ENCODE measurements at places on chromosomes 2 and 18. TPM values are rescaled to one million over a fixed set of nuclear protein-coding genes. Genes with fewer than 3 reads are reported as not detected.
A peak's percentile ranks its signal among the peaks of the same experiment; 100 is the strongest.

- no peak for DNase-seq
Observed at GRCh38 chr2:2083113-2083758, 247.8 kb downstream of the MYT1L start.

- DNase-seq: no peak
Observed at GRCh38 chr2:71748227-71748626, 294.9 kb downstream of the DYSF start.

DNA sequence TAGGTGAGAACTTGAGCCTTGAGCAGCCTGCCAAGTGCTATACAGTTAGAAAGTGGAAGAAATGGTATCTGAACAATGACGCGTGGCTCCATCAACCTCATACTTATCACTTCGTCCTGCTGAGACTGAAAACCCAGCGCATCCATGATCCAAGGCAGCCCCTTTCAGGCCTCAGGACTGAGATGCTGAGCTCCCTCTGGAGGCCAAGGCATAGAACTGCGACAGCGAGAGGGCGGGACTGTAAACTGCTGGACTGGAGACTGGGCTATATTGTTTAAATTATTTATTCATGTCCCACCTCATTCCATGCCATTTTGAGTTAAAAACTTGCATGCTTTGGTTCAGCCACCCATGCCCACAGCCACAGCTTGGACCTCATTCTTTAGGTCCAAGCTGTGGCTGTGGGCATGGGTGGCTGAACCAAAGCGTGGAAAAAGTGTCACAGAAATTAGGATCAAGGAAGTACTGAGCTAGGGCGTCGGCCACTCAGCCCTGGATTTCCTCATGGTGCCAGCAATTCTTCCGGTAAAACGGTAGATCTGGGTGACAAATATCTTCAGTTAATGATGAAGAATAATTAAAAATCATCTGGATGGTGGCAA, 195.5 kb downstream of the L3MBTL4 start:
- DNase-seq: peak; percentile 38

GRCh38 chr2:96103187-96103601, 13.2 kb downstream of the ADRA2B start:
- no peak for DNase-seq

GRCh38 chr2:219352448-219353023, 20.0 kb upstream of the RESP18 start:
- peak; percentile 35 for DNase-seq

GRCh38 chr2:215460682-215461382, 25.0 kb upstream of the FN1 start:
- no peak for DNase-seq

- DNase-seq: no peak
Observed at GRCh38 chr2:193141-193671, 70.6 kb downstream of the SH3YL1 start.

DNA sequence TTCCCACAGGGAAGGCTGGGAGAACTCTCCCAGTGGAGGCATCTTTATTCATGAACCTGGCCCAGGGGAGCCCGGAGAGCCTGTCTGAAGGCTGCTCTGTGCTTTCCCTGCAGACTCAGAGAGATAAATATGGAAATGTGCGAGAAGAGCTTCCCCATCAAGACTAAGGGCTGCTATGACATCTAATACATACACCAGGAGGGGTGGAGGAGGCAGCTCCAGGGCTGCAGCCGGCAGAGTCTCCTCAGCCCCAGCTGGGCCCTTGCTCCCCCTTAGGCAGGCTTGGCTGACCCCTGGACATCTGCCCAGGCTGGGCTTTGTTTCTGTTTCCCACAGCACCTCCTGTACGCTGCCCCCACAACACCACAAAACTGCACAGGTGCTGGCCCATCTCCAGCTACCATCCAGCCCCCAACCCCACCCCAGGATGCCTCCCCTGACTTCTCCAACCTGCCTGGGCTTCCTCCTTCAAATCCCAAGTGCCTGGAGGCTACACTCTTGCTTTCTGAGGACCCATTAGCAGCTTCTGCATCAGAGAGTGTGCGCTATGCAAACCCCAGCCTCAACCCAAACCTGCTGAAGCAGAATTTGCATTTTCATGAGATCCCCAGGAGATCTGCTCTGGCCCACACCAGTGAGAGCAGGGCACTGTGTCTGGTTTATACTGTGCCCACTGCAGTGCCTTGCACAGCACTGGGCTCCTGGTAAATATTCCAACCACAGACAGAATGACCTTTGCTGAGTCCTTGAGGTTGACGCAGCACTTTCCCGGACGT, 96.8 kb downstream of the VSNL1 start:
- DNase-seq: no peak

DNA sequence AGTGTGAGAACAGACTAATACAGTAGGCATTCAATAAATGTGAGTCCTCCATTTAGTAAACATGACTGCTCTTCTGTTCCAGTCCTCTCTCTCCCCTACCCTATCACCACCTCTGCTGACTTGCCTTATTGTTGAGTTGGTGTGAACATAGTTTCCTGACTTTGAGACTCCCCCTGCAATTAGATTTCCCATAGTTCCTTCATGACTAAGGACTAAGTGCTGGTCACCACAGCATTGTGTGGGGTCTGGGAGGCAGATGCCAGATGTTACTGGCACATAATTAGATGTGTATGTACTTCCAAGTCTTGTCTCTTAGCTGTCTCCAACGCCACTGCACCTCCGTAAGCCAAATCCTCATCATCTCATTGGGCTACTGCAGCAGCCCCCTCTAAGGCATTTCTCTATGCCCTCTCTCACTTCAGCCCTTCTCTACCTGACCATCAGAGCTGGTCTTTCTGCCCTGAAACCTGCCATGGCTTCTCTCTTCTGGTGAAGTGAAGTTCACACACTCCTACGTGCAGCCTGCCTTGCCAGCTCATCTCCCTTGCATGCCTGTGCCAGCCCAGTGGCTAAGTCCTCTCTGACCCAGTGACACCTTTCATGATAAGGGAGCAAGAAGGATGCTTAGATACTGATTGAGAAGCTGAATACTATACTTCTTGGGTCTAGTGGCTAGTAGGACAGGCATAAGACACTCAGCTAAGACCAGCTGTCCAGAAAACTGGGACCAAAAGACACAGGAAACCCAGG, 81.6 kb upstream of the ALPP start:
- no peak for DNase-seq

- DNase-seq: no peak
Observed at GRCh38 chr2:202196727-202197126, 41.7 kb downstream of the SUMO1 start.

ACKR3 gene
- 74.6 TPM for polyA plus RNA-seq

RIT2 gene
- not detected for polyA plus RNA-seq
